MCF 10A (cell line): ENCODE measurements at places on chromosomes 6 and 20. TPM values are rescaled to one million over a fixed set of nuclear protein-coding genes. Genes with fewer than 3 reads are reported as not detected.

Gene NHSL1
- 23.9 and 32.1 TPM in 2 replicates for total RNA-seq

Gene MAP7
- 15.4 and 17.2 TPM in 2 replicates for total RNA-seq

Gene HUS1B
- total RNA-seq, result 0.61 and 0.72 TPM in 2 replicates

Gene CD93
- not detected in 2 replicates for total RNA-seq

Gene PRKN
- total RNA-seq, result 2.5 and 6.0 TPM in 2 replicates

Gene TAF4
- 15.9 and 16.1 TPM in 2 replicates for total RNA-seq

Gene RNF39
- 2.3 and 3.6 TPM in 2 replicates for total RNA-seq

Gene CAPN11
- not detected in 2 replicates for total RNA-seq

Gene SIGLEC1
- total RNA-seq, result not detected in 2 replicates

Gene RIMS1
- not detected in 2 replicates for total RNA-seq

Gene PLN
- total RNA-seq, result not detected in 2 replicates

Gene PPP1R18
- total RNA-seq, result 66.9 and 74.7 TPM in 2 replicates

Gene MYT1
- not detected in 2 replicates for total RNA-seq

Gene TSPYL4
- 9.1 and 9.8 TPM in 2 replicates for total RNA-seq

Gene CDSN
- 0.16 TPM in 1 of 2 replicates, not detected in the other for total RNA-seq

Gene MICAL1
- total RNA-seq, result 23.2 and 35.3 TPM in 2 replicates

Gene GDAP1L1
- total RNA-seq, result 0.37 TPM in 1 of 2 replicates, not detected in the other

Gene NAA20
- 109 and 126 TPM in 2 replicates for total RNA-seq

Gene IBTK
- total RNA-seq, result 59.0 and 66.2 TPM in 2 replicates

Gene HLA-G
- total RNA-seq, result not detected in 2 replicates

Gene SLCO4A1
- 23.8 and 27.0 TPM in 2 replicates for total RNA-seq

Gene KHDC1
- total RNA-seq, result 1.3 and 2.6 TPM in 2 replicates

Gene ZNF831
- total RNA-seq, result not detected in 2 replicates

Gene DAAM2
- not detected in 2 replicates for total RNA-seq

Gene ZNF311
- 3.6 and 5.0 TPM in 2 replicates for total RNA-seq

Gene MANEA
- 4.6 and 6.0 TPM in 2 replicates for total RNA-seq

Gene NCR2
- total RNA-seq, result not detected in 2 replicates

Gene LST1
- not detected in 2 replicates for total RNA-seq

Gene COL9A3
- not detected in 2 replicates for total RNA-seq

Gene NOX3
- total RNA-seq, result not detected in 2 replicates

Gene PLG
- not detected in 2 replicates for total RNA-seq

Gene SYS1
- total RNA-seq, result 19.1 and 28.2 TPM in 2 replicates

Gene BMP2
- total RNA-seq, result 6.7 and 7.7 TPM in 2 replicates

Gene RAMACL
- 5.3 and 5.8 TPM in 2 replicates for total RNA-seq

Gene MEI4
- total RNA-seq, result not detected in 2 replicates

Gene OGFRL1
- total RNA-seq, result 37.7 and 70.8 TPM in 2 replicates

Gene KCNK17
- total RNA-seq, result not detected in 2 replicates

Gene CTAGE9
- not detected in 2 replicates for total RNA-seq

Gene LAMA5
- 266 and 292 TPM in 2 replicates for total RNA-seq

Gene FOXQ1
- total RNA-seq, result 5.6 and 6.9 TPM in 2 replicates

Gene BPIFB2
- not detected in 2 replicates for total RNA-seq

Gene SPATA25
- total RNA-seq, result 0.72 and 0.74 TPM in 2 replicates

Gene E2F3
- 18.5 and 18.7 TPM in 2 replicates for total RNA-seq

Gene LRRC73
- 0.37 and 1.2 TPM in 2 replicates for total RNA-seq

Gene POPDC3
- 7.3 and 7.9 TPM in 2 replicates for total RNA-seq

Gene BNIP5
- not detected in 2 replicates for total RNA-seq

Gene LY6G6D
- total RNA-seq, result not detected in 2 replicates

Gene CCM2L
- total RNA-seq, result not detected in 2 replicates

Gene PRDM13
- not detected in 2 replicates for total RNA-seq

Gene POM121L2
- total RNA-seq, result not detected in 2 replicates

Gene BICRAL
- 8.4 and 9.8 TPM in 2 replicates for total RNA-seq

Gene GLP1R
- total RNA-seq, result not detected in 2 replicates
